ENCODE measurements at places on chromosomes 5 and 9.

DNA sequence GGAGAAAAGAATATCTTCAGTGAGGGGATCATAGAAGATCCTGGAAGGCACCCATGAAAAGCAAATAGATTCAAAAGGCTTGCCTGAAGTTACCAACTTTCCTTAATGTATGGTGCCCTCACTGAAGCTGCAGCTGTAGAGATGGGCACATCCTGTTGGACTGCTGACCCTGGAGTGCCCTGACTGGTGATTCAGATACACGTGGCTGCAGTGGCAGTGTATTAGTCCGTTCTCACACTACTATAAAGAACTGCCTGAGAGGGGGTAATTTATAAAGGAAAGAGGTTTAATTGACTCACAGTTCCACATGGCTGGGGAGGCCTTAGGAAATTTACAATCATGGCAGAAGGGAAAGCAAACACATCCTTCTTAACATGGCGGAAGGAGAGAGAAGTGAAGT lies 80.3 kb downstream of the OSMR start:
- DNase-seq: no peak

- no peak for DNase-seq
Observed at GRCh38 chr5:126736141-126736540, 40.8 kb upstream of the LMNB1 start.

GRCh38 chr5:127820910-127821553 lies 117.8 kb downstream of the CCDC192 start:
- DNase-seq: no peak

- DNase-seq: no peak
Observed at GRCh38 chr5:139413963-139414362, 10.1 kb upstream of the SPATA24 start.

DNA sequence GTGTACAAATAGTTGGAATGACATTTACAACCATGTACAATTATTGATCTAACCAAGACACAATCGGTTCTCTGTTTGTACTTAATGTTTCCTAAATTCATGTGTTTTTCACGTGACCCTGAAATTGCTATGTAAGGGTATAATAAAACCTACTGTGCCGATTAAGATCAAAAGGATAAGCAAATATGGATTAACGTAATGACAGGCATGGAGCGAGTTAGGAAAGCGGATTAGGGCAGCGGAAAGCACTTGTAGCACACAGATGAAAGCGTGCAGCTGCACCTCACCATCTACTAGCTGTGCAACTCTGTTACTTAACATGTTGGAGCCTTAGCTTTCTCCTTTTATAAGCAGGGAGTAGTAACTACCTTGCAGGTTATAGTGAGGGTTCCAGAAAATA lies 38.3 kb upstream of the ZFYVE16 start:
- DNase-seq: no peak

GRCh38 chr5:160470437-160471361 lies 49.0 kb downstream of the PTTG1 start:
- DNase-seq: no peak
